Tibial nerve (tissue), 4 donors: ENCODE measurements at places on chromosomes 2 and 18. TPM values are rescaled to one million over a fixed set of nuclear protein-coding genes. Genes with fewer than 3 reads are reported as not detected.

The L3MBTL4 gene
- 6.3 TPM for total RNA-seq

The DSEL gene
- 16.6 TPM for total RNA-seq

The TPO gene
- total RNA-seq: 32.6 TPM

The SCN3A gene
- total RNA-seq: 4.2 TPM

The KCNK3 gene
- total RNA-seq: 2.4 TPM

The SKOR2 gene
- not detected for total RNA-seq

The CD302 gene
- 59.6 TPM for total RNA-seq
